ENCODE measurements at places on chromosomes 5 and 9. TPM values are rescaled to one million over a fixed set of nuclear protein-coding genes. Genes with fewer than 3 reads are reported as not detected.
A peak's percentile ranks its signal among the peaks of the same experiment; 100 is the strongest.

DNA sequence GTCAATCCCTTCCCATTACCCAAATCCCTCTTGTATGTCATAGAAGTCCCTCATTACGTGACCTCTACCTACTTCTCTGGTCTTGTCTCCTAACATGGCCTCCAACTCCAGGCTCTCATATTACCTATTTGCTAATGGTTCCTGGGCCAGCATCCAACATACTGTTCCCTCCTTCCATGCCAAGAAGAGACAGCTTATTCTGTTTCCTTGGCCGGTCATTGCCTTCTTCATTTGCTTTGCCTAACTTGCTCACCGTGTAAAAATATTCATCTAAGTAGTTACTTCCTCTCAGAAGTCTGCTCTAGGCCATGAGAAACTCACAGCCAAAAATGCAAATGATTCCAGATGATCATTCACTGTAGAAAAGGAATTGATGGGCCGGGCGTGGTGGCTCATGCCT lies 8.9 kb upstream of the IL6ST start:
- DNase-seq: no peak

DNA sequence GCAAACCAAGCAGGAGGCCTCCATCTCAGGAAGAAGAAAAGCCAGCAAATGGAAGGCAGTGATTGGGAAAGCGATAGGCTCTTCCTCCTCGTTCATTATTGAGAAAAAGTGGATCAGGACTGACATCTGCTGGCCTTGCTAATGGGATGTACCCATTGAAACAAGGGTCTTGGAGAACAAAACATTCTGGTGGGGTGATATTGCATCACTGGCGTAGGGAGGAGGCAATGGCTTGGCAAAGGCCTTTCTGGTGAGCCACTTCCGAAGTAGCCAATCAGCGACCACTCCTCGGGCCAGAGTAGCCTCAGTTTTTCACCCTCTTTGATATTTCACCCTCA lies 86.7 kb upstream of the NFIB start:
- DNase-seq: peak; percentile 83

- no peak for DNase-seq
Observed at GRCh38 chr5:54743997-54744788, 226.6 kb downstream of the SNX18 start.

DNA sequence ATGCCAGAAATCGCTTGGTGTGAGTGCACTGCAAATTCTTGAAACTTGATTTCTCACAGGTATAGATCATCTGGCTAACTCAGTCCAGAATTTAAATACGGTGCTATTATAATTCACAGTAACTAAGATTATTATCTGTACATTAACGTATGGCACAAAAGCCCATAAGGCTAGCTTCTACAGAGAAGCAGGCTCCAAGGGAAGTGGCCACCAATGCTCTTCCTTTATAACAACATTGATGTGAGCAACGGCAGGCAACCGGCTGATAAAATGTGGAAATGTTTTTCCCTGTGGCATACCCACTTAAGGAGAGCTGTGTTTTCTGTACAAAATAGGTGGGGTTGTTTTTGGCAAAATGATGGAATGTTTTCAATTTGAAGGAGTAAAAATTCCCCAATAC lies 35.7 kb downstream of the SEMA4D start:
- DNase-seq: no peak

DNA sequence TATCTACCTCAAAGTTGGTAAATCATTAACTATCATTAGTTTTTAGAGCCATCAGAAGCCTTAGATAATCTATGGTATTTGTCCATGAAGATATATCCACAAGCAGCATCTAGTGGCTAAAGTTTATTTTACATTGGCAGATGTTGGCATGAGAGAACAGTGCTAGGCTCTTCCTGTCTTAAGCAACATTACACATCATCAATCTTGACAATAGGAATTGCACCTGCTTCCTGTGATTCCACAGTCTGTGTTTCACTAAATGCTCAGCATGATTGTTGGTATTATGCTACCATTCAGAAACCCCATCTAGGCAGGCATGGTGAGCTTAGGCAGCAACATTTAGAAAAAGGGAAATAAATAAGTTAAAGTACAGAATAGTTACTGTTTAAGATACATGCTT lies 246.6 kb downstream of the SLCO4C1 start:
- DNase-seq: no peak

DNA sequence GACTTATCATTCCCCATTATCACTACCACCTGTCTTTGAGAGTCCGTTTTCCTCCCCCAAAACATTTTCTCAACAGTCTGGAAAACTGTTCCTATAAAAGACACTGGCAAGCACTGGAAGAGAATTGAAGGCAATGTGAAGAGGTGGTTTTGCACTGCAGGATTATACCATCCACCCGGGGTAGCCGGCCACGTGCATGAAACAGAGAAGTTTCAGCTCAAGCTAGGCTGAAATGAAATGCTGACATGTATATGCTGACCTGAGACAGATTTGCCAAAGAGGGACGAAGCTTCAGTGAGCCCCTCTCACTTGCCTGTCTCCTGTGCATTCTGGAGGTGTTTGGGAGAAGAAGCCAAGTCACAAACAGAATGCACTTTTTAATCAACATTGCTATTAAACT lies 567.0 kb downstream of the EBF1 start:
- DNase-seq: no peak

- DNase-seq: no peak
Observed at GRCh38 chr9:5442400-5443011, 4.8 kb upstream of the PLGRKT start.

DNA sequence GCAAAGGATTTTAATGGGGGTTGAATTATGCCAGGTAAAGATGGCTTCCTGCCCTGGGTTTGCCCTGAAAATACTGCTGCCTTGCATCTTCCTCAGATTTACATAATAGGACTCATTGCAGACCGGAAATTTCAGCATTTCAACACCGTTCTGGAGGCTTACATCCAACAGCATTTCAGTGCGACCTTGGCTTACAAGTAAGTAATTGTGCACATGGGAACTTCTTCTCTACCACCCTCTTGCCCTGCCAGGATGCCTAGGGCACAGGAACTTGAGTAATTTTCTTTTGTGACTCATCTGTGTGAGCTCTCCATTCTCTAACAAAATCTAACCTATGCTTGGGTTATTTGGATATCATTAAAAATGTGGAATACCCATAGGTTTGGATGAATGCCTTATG lies 80.2 kb downstream of the DOCK2 start:
- no peak for DNase-seq

- DNase-seq: no peak
Observed at GRCh38 chr9:129586685-129587084, 34.2 kb downstream of the C9orf50 start.

- DNase-seq: no peak
Observed at GRCh38 chr5:133990396-133990795, 14.4 kb downstream of the VDAC1 start.

DNA sequence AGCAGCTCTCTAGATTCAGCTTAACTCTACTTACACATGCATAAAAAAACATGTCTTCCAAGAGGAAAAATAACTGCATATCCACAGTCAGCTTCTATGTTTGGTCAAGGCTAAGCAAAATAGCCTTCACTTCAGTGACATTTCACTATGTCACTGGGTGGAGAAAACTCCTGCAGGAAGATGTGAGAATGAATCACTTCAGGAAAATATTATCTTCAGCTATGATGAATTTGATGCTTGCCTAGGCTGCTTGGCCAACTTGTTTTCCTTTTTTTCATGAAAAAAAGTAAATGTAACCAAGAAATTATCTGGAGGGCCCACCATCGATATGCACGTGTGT lies 143.0 kb upstream of the ZNF608 start:
- DNase-seq: no peak

- DNase-seq: peak; percentile 82
Observed at GRCh38 chr9:120109242-120109641, 470.7 kb downstream of the CDK5RAP2 start.

DNA sequence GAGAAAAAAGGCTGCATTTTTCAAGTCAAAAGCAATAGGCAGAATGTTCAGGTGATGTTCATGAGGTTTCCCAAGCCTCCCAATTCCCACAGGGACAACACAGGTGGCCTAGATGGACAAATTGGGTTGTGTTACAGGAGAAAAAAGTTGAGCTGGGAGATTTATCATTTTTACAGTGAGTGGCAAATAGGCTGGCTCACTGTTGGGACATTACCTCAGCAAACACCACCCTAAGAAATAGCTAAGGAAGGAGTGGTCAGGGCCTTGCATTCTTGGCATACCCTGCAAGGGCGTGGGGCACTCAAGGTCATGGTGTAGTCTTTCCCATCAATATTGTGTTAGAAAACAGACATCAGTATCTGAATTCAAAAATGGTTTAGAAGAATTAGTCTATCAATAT lies 23.3 kb upstream of the CPLANE1 start:
- no peak for DNase-seq

- no peak for DNase-seq
Observed at GRCh38 chr5:107129051-107129450, 541.7 kb downstream of the EFNA5 start.

DNA sequence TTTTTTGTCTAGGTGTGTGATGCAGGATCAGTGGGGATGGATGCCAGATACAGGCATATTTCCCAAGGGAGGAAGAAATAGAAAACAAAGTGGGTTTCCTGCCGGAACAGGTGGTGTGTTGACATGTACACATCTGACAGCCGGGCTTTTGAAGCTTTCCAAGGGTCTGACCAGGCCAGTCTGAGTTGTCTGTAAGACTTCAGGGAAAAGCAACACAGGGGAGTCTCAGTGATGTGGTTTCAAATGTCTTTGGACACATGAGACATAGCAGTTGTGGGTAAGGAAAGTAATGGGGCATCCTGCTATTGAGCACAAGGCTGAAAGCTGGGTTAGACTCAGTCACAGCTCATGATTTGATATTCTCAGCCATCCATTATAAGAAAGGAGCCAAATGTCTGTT lies 274.9 kb downstream of the PIK3R1 start:
- DNase-seq: no peak

DNA sequence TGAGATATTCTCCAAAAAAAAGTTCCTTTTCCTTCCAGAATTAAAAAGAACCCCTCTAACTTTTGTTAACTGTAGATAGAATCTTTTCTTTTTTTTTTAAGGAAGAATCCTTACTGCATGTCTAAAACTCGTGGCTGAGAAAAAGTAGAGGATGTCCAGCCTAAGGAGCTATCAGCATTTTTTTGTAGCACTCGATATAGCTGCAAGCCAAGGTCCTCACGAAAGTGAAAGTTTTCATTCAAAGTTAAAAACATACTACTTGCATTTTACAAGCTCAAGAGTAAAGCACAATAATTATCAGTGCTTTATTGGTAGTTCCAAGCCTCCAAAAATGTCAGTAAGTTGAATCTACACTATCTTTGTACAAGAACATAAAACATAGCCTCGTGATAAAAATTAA lies 28.7 kb upstream of the ZSWIM6 start:
- DNase-seq: no peak

DNA sequence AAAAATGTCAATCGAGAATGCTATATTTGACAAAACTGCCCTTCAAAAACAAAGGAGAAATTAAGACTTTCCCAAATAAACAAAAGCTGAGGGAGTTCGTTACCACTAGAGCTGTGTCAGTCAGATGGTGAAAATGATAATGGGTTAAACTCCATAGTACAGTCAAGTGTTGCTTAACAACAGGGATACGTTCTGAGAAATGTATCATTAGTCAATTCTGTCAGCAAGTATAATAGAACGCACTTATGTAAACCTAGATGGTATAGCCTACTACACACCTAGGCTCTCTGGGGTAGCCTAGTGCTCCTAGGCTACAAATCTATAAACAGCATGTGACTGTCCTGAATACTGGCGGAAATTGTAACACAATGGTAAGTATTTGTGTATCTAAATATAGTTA lies 138.7 kb downstream of the DRD1 start:
- DNase-seq: no peak

GRCh38 chr9:111621895-111622480 lies 9.1 kb upstream of the DNAJC25 start:
- DNase-seq: no peak

DNA sequence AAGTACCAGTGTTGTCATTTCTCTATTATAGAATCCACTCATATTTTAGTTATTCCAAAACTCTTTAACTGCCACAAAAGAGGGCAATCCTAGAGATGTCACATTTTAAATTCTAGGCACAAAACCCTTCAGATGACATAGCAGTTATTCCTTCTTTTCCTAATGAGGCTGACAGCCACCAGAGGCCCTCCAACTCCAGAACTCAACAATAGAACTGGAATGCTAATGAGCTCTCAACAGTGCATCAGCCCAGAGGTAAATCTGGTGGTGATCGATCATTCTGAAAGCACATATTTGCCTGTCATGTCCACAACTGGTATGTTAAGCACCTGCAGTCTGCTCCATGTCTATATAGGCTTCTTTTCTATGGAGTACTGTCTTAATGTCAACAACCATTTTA lies 40.2 kb upstream of the RAB3C start:
- DNase-seq: no peak

DNA sequence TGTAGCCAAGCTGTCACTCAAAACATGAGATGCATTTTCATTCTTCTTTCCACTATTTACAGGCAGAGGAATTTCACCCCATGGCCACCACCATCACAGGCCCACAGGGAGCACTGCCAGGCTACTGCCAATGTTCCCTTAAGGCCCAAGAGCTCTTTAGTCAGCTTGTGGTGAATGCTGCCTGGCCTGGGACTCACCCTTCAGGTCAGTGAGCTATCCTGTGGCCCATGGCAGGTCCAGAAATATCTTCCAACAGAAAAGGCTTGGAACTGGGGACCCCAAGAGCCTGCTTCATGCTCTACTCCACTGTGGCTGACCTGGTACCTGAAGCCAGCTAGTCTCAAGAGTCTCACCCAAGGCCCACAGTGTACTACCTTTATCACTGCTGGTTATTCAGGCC lies 1518.7 kb upstream of the CDH9 start:
- no peak for DNase-seq

DNA sequence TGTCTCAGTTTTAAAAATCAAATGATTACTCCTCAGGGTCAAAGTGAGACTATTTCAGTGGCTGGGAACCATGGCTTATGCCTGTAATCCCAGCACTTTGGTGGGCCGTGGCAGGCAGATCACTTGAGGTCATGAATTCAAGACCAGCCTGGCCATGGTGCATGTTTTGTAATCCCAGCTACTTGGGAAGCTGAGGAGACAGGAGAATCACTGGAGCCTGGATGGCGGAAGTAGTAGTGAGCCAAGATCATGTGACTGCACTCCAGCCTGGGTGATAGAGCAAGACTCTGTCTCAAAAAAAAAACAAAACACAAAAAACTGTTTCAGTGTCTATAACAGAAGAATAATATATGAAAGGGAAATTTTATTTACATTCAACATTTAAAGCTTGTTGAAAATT lies 182.9 kb downstream of the ARHGEF28 start:
- no peak for DNase-seq

GRCh38 chr9:133710661-133711427 lies 27.3 kb downstream of the SARDH start:
- DNase-seq: no peak

Gene NR5A1
- 0.37 TPM for total RNA-seq

Gene INSL4
- total RNA-seq: not detected

Gene SYK
- total RNA-seq: 7.9 TPM

Gene APC
- 29.3 TPM for total RNA-seq

Gene GFPT2
- total RNA-seq: 89.8 TPM

Gene SLC6A7
- total RNA-seq: not detected

Gene PCDHB16
- 8.0 TPM for total RNA-seq

Gene PRLR
- 2.5 TPM for total RNA-seq

Gene PGM5
- total RNA-seq: not detected

Gene TUT7
- 22.9 TPM for total RNA-seq
